ENCODE measurements at places on chromosomes 2 and 18.

DNA sequence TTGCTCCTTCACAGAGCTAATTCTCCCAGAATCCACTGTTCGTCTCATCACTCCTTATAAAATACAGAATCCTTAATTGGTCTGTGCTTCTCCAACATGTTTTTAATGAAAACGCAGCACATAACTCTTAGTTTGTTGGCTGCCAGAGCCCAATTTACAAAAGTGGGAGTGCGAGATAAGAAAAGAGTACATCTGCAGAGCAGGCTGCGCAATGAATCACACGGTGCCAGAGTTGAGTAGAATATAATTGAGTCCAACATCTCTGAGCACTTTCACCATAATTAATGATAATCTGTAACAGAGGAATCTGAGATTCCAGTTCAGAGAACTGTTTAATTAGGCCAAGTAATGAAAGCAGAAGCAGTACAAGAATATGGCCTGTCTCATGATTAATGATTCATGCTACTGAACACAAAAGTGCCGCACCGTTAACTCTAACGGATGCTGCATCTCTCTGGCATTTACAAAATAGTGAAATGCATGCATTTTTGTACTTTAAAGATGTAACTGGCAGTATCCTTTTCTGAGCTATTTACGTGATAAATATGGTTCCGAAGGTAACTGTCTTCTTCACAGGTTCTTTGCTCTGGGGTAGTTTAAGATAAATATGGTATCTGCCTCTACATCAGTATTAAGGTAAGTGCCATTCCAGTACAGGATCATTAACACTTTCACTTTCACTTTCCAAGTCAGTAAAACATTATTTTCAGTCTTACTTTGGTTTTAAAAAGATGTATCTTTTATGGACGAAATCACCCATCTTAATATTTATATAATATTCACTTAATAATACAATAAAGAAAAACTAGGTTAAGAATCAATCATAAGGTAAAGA, 785.6 kb downstream of the NR4A2 start:
- no peak for DNase-seq

GRCh38 chr18:58043491-58044369, at the start of gene NEDD4L:
TSS of gene NEDD4L (plus strand) at chr18:58044226. CDS start at chr18:58044661, 435 bp downstream.
- peak; percentile 53 for DNase-seq

- no peak for DNase-seq
Observed at GRCh38 chr2:40513201-40513600, 61.3 kb upstream of the SLC8A1 start.

DNA sequence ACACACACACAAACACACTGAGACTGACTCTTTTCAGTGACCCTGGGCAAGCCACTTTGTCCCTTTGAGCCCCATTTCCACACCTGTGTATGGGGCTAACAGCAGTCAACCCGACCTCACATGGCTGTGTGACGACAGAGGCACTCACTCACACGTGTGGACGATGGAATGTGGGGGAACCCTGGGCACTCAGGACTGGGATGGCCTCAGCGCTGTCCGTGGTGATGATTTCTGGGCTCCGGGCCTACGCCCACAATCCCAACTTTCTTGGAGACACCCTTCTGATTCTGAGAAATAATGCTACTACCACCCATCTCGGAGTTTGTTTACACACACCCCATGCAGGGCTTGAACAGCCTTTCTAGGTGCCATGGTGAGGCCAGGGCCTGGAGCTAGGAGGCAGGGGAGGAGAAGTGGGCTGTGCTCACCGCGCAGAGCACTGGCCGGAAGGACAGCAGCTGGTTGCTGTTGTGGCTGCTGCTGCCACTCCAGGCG, 1.5 kb downstream of the CRYBA2 start:
- DNase-seq, result no peak

GRCh38 chr2:105391763-105392662, 6.8 kb downstream of the FHL2 start:
- DNase-seq, result no peak

DNA sequence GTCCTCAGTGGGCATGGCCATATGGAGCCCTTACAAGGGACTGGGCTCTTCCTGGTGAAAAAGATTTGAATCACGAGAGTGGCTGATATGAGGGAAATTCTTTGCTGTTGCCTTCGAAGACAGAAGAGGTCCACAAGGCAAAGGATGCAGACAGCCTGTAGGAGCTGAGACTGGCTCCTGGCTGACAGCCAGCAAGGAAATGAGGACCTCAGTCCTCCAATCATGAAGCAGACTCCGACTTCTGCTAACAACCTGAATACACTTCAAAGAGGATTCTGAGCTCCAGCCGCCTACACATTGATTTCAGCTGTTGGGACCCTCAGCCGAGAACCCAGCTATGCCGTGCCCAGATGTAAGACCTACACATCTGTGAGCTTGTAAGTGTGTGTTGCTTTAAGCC, 3.0 kb upstream of the ST8SIA5 start:
- no peak for DNase-seq

GRCh38 chr2:30883822-30884221, 76.6 kb upstream of the CAPN13 start:
- DNase-seq, result no peak

GRCh38 chr2:149994057-149994728, 406.6 kb upstream of the MMADHC start:
- no peak for DNase-seq

DNA sequence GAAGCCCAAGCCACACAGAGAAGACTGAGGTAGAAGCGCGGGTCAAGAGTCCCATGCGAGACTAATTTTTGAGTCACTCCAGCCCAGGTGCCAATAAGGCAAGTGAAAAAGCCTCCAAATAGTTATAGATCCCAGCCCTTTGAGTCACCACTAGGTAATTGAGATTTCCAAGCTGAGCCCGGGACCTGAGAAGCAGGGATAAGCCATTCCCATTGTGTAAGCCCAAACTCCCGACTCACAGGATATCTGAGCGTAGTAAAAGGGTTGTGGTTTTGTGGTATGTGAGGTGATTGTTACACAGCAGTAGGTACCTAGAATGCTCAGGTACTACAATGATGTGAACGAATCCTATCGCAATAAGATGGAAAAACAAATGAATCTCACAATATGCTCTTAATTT, 560.7 kb downstream of the DSC3 start:
- DNase-seq, result no peak

- DNase-seq, result no peak
Observed at GRCh38 chr2:237268004-237268708, 145.8 kb downstream of the COL6A3 start.

- no peak for DNase-seq
Observed at GRCh38 chr2:14530506-14530905, 102.0 kb upstream of the LRATD1 start.

DNA sequence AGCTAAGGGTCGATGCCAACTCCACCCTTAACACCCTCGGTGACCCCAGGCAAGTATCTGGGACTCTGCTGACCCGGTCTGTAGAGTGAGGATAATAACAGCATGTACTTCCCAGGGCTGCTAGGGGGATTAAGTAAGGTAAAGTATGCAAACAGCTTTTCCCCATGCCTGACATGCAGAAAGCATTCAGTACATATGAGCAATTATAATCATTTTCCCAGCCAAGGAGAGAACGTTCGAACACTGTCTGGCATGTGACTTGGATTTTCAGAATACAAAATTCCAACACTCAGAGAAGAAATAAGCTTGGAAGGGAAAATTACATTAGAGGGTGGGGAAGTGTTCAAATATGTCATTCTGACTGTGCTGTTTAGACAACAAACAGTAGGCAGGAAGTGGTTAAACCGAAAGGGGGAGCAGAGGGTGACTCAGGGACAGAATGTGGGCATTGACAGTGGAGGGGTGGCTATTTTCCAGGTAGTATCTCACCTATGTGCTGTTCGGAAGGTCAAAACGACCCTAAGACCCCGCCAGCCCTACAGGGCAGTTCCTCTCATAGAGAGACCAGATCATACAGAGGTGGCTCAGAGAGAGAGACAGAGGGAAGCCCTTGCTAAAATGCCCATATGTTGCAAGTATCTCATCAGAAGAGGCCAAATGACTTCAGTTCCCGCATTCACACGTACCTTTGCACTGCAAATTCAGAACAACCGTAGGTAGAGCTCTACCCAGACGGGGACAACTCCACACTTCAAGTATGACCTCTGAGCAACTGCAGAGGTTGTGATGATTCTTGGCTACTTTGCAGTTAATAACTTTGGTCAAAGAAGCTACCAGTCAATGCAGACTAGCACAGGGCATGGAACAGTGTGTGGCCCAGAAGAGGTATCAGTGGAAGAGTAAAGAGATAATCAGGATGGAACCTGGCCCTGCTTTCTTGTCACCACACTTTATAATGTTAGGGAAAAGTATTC, 14.8 kb downstream of the ASPRV1 start:
- DNase-seq, result no peak

DNA sequence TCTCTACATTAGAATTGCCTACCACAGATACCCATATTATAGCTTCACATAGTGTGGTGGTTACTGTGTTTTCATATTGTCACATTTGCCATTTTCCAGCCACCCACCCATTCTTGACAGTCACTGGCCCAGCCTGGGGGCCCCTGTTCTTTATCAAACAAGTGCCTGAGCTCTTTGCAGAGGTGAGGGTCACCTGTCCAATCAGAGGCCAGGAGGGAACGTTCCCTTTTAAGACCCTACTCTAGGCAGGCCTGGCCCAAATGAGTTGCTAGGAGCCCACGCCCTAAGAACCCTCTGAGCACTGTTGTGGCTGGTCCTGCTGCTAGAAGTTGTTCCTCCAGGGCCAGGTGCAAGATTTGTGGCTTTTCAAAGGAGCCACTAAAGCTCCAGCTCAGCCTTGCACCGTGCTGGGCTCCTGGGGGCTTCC, 5.2 kb downstream of the IL37 start:
- DNase-seq, result no peak

DNA sequence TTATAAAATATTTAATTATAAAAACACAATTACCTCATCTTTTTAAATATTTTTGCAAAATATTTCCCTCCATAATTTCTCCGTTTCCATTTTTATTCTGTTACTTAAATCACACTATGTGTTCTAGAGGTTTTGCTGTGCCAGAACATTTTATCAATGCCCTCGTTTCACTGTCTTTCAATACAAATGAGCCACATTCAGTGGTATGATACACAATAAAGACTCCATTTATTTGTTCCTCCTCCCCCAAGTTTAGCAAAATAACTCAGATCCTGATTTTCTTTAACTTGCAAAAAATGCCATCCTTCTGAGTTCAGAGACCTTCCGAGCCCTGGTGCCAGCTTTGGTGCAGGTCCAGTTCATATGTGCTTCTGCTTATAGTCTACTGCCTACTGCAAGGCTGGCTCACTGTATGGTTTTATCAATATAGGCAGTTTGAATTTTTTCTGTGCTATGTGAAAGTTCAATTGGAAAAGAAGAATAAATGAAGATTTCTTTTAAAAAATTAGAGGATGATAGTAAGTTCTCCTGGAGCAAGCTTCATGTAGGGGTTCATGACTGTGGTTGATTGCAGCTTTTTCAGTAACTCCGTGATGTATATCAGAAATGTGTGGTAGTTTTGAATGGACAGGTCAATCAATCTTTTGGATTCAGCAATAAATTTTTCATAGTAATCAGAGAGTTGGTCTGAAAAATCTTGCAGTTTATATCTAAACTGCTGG, 42.5 kb downstream of the APOB start:
- no peak for DNase-seq

GRCh38 chr18:63185984-63186383, 133.6 kb downstream of the BCL2 start:
- DNase-seq, result no peak

GRCh38 chr2:217273162-217273561, 413.3 kb upstream of the TNP1 start:
- no peak for DNase-seq

DNA sequence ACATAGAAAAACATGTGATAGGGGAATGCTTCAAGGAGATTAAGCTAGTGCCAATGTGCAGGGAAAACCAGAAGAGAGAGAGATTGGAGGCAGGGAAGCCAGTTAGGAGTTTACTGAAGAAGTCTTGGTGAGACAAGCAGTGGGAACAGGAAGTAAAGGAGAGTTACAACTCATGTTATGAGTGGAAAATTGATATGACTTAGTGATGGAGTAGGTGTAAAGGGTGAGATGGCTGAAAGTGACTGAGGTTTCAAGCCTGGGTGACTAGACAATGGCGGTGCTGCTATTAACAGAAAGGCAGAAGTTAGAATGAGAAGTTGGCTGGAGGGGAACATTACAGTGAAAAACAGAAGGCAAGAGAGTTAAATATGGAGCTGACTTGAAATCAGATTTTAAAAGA, 16.5 kb downstream of the DOK1 start:
- no peak for DNase-seq

DNA sequence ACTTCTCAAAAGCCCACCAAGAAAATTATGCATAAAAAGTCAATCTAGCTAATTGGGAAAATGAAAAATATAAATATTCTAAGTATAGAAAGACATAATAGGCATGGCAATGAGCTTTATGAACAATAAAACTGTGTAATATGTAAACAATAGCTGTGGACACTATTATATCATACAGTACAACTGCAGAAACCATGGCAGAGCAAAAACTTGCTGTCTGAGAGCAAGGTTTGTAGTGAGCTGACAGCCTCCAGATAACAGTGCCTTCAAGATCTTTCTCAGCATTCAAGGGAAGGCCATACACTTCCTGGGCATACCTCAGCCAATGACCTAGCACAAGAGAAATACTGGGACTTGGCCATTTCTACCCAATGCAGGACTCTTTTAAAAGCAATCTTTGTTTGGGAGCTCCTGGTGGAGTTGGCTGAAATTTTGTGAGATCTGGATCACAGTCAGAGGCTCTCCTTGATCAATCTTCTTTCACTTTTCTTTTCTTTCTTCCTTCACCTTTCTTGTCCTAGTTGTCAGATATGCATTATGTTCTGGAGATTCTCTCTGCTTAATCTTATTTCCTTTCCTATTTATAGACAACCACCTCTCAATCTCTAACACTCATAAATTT, 427.2 kb upstream of the UBE2E3 start:
- no peak for DNase-seq

- DNase-seq, result no peak
Observed at GRCh38 chr2:23387221-23387550, 2.2 kb downstream of the KLHL29 start.

DNA sequence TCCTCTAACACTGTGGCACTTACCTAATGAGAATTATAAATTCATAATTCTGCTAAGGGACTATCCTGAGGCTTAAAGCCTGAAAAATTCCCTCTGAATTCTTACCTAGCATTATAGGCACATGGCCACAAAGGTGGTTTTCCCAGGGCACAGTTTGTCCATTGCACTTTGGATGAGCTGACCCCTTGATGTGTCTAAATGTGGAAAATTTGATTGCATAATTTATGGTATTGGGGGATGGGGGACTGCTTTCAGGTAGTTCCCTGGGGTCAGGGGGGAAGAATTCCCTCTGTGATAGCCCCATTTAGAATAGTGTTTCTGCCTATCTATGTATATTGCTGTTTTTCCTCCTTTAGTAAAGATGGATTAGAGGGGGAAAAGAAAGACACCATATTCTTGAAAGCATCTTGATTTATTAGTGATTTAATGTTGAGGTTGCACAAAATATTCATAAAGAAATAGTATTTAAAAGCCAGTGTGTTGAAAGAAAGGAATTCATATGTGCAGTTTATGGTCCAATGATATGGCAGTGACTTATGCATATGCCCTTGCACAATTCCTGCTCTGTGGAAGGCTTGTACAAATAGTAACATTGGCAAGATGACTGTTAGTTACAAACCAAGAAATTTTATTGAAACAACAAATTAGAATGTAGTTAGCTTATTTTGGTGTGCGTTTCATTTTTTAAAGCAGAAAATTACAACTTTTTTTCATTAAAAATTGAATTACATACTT, 8.7 kb upstream of the HTR2B start:
- DNase-seq, result no peak

- no peak for DNase-seq
Observed at GRCh38 chr18:11955239-11956029, 25.9 kb upstream of the IMPA2 start.

Measured in activated gamma-delta T cell (primary cell).